ENCODE measurements at places on chromosomes 2 and 18.

- no peak for DNase-seq
Measured at GRCh38 chr2:79099140-79099686, 11.4 kb upstream of the REG1B start.

- no peak for DNase-seq
Measured at GRCh38 chr2:148531235-148531634, 113.3 kb upstream of the EPC2 start.

DNA sequence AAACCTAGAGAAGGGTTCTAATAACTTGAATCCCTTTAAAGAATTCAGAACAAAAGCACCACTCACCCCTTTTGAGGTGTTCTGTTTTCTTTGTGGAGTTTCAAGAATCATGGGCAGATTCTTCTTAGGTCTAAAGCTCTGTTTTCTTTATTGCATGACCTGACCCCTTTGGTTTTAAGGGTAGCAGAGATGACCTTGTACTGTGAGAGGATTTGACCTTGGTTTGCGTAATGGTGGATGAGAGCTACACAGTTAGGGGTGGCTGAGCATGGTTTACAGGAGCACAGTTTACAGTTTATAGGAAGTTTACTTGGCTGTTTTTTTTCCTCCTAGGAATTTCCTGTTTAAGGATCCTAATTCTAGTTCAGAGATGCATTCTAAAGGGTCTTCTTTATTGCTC lies 1095.6 kb upstream of the NRXN1 start:
- DNase-seq = no peak

GRCh38 chr2:30470426-30470825 lies 23.4 kb downstream of the LCLAT1 start:
- no peak for DNase-seq

DNA sequence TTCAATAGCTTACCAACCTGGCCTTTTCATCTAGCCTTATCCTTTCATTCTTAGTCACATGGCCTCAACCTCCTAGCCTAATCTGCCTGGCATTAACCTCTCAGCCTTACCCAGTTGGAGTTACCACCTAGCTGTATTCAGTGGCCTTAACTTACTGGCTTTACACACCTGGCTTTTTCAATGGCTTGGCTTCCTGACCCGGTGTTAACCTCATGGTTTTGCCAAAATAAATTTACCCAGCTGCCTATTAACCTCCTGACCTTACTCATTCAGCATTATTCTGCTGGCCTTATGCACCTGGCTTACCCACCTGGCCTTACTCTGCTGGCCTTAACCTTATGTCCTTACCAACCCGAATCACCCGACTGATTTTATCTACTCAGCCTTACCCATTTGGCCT lies 135.5 kb upstream of the ZSWIM2 start:
- no peak for DNase-seq

DNA sequence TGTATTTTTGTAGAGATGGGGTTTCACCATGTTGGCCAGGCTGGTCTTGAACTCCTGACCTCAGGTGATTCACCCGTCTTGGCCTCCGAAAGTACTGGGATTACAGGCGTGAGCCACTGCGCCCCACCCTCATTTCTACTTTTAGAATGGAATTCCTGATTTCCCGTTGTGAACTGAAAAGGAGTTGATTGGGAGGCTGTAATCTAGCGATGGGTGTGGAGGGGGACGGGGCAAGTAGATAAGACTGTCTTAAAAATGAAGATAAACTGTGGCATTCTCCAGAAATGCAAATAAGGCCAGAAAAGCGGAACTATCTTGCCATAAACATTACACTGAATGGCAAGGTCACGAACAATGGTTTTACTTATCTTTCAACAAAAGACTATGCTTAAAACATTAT lies 135.4 kb downstream of the TRIB2 start:
- DNase-seq = no peak

DNA sequence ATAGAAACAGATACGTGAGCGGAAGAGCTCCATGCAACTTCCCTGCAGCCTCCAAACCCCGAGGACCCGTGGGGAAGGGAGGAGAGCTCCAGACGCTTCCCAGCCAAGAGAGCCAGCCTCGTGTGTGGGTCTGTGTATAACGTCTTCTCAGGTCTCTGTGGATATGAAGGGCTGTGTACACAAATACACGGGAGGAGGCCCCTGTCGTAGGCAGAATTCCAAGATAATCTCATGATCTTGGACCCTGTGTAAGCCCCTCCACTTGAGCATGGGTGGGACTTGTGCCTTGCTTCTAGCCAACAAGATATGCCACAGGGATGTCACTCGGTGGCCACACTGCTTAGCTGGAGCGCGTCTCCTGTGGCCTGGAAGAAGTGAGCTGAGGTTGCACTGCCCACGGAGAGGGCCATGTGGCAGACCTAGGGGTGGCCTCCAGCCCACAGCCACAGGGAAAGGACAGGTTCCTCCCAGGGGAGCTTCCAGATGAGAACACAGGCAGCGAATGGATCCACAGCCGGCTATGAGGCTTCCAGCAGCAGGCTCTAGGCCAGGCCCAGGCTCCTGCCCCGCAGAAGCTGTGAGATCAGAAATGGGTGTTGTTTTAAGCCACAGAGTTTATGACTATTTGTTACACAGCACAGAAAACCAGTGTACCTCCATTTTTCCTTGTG lies 15.6 kb upstream of the KLF11 start:
- DNase-seq = no peak

- DNase-seq = peak; percentile 75
Measured at GRCh38 chr2:109128048-109128615, 873 bp upstream of the SH3RF3 start.

- DNase-seq = no peak
Measured at GRCh38 chr18:12895014-12895413, 11.0 kb upstream of the PTPN2 start.

GRCh38 chr2:64737547-64737946 lies 83.8 kb upstream of the SERTAD2 start:
- DNase-seq = no peak

DNA sequence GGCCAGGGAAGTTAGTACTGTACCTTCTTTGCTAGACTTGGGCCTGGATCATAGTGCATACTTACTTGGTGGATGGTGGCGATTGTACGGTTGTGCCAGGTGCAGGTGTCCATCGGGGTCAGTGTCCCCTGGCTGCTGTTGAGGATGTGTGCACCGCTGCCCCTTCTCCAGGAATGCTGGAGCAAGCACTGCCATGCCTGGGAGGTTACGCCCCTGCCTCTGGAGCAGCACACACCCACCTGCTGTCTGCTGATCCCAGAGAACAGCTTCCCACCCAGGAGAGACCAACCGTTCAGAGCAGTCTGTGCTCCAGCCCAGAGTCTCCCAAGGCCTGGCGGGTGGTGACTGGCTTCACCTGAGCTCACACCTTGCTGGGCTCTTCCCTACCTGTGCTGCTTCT lies 286.8 kb upstream of the HS6ST1 start:
- no peak for DNase-seq

DNA sequence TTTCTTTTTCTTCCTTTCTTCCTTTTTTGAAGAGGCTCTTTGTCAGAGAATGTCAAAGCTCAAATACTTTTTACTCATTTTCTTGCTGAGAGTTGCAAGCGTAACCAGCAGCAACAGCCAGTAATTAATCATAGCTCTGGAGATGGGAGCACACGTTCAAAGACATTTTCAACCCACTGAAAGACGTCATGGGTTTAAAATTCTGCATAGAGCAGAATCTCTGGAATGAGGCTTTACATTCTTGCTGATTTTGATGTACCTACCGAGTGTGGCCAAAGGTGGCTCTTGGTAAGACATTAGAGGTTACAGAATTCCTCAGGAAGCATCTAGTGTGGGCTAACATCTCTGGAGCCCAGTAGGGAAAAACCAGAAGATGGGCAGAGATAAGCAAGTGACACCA lies 292.5 kb downstream of the MTX2 start:
- DNase-seq = no peak
